Breast epithelium (tissue), 4 donors: ENCODE measurements at places on chromosomes 2 and 18. TPM values are rescaled to one million over a fixed set of nuclear protein-coding genes. Genes with fewer than 3 reads are reported as not detected.

DNA sequence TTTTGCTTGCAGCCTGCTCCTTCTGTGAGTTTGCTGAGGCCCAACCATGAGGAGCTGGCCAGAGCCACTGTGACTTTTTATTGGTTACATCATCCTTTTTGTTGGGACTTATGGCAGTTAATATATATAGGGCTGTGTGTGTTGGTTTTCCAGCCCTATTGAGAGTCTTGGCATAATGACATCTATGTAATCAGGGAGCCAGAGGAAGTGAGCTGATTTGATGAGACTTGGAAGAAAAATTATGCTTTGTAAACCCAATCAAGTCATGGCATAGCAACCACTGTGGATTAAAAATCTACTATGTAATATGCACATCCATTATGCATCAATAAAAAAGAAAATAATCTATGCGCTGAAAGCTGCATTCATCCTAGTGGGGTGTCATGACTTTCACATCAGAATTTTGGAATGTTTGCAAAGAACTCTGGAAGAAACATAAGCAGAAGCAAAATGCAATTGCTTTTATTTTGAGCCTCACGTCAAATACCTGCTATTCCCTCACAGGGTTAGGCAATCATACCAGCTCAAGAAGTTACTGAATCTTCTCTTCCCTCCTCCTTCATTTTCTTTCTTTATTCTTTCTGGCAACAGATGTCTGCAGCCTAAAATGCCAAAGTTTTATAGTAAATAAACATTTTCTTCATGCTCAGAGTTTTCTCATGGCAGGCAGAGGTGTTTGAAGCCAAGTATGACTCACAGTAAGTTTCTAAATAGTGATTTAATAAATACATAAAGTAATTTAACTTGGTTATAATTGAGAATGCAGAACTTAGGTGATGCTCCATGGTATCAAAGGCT is 308.5 kb downstream of the KCNS3 start:
- no peaks in the 10 kb centered on the region for H3K36me3 ChIP-seq
- no peaks in the 10 kb centered on the region for H3K4me1 ChIP-seq
- no peak overlapping the region for H3K4me3 ChIP-seq

- no peak for DNase-seq
- H3K27ac ChIP-seq: no peak overlapping the region
- H3K4me1 ChIP-seq: no peaks in the 10 kb centered on the region
- peaks cover 28% of the 10 kb centered on the region for H3K27me3 ChIP-seq
- no peaks in the 10 kb centered on the region for H3K36me3 ChIP-seq
- no peak overlapping the region for H3K4me3 ChIP-seq
Measured at GRCh38 chr2:26941486-26941885, 29.0 kb upstream of the MAPRE3 start.

The DDX1 gene
- total RNA-seq: 72.6 TPM

The SERPINE2 gene
- total RNA-seq: 44.6 TPM

DNA sequence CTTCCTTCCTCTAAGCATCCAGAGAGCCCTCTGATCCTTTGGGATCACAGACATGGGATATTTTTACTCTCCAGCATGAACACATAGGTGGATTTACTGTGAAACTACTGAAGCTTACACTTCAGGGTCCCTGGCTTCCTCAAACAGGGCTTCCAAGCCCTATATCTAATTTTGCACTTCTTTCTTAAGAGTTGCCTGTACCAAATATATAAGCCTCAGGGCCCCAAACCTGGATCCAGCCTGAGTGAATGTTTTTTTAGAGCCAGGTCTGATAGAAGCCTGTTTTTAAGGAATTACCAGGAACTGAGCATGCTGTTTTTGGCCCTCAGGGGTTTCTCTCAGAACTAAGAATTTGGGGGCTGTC is 13.2 kb upstream of the KCMF1 start:
- no peak for DNase-seq
- H3K4me3 ChIP-seq: no peak overlapping the region
- no peaks in the 10 kb centered on the region for H3K27me3 ChIP-seq
- no peaks in the 10 kb centered on the region for H3K4me1 ChIP-seq
- H3K36me3 ChIP-seq: no peaks in the 10 kb centered on the region

DNA sequence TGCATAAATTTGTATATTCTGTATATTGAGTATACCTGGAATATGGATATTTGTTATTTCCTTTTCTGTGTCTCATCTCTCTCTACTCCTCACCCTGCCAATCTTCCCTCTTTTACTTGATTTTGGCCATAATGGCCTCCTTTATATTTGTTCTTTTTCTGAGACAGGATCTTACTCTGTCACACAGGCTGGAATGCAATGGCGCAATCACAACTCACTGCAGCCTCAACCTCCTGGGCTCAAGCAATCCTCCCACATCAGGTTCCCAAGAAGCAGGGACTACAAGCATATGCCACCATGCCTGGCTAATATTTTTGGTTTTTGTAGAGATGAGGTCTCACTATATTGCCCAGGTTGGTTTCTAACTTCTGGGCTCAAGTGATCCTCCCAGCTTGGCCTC is 30.5 kb downstream of the PREPL start:
- no peaks in the 10 kb centered on the region for H3K27me3 ChIP-seq
- H3K4me1 ChIP-seq: no peaks in the 10 kb centered on the region
- H3K4me3 ChIP-seq: no peak overlapping the region
- no peak overlapping the region for H3K27ac ChIP-seq
- DNase-seq: no peak
- H3K36me3 ChIP-seq: peaks cover 3% of the 10 kb centered on the region

DNA sequence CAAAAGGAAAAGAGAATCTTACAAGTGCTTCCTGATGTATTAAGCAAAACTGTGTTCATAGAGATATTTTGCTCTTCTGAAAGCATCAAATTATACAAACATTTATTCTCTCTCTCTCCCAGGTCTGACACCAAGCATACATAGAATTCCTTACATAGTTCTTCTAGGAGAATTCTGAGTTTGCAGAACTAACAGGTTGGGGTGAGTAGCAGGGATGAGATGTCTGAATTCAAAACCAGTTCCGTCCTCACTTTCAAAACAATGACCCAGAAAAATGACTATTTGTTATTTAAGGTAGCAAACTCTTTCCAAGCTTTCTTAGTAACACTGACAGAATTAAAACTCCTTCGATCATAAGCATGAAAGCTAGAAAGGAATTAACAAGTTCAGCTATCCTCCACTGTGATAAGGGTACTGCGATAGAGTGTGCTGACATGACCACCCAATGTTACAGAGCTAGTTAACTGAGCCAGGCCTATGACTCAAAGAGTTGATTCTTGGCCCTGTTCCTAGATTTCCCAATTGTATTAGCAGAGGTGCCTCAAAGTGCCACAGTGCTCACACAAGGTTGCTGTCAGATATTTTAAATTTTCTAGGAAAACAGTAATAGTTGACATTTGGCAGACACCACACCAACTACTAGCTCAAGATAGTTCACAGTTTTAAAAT is 85.8 kb upstream of the SETBP1 start:
- no peak overlapping the region for H3K27ac ChIP-seq
- H3K36me3 ChIP-seq: no peaks in the 10 kb centered on the region
- H3K27me3 ChIP-seq: no peaks in the 10 kb centered on the region
- H3K4me3 ChIP-seq: no peak overlapping the region
- no peak for DNase-seq

DNA sequence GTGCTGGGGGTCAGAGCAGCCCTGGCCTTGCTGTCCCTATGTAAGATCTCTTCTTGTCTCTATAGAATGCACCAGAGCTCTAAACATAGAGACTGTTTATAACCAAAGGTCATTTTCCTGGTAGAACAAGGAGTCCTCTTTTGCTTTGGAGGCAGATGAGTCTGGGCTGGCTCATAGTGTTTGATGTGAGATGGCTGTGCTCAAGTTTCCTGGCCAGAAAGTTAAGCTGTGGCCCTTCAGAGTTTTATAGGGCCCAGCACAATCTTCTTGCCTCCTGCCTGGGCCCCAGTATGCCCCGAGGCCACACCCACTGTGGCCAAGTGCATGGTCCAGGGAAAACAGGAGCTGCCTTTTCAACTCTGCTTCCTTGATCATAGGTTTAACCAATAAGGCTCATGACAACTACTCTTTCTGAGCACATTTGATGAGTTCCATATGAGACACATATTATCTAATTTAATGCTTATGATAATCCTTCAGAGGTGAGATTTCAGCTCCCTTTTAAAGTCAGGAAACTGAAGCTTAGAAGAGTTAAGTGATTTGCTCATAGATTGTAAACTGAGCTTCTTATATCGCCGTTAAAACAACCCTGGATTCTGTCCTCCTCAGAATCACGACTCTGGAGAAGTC is 66.3 kb downstream of the MYCN start:
- H3K4me1 ChIP-seq: no peaks in the 10 kb centered on the region
- DNase-seq: no peak
- H3K27ac ChIP-seq: no peak overlapping the region
- H3K4me3 ChIP-seq: no peak overlapping the region

The CPLX4 gene
- total RNA-seq: not detected

The PARD6G gene
- 13.8 TPM for total RNA-seq

DNA sequence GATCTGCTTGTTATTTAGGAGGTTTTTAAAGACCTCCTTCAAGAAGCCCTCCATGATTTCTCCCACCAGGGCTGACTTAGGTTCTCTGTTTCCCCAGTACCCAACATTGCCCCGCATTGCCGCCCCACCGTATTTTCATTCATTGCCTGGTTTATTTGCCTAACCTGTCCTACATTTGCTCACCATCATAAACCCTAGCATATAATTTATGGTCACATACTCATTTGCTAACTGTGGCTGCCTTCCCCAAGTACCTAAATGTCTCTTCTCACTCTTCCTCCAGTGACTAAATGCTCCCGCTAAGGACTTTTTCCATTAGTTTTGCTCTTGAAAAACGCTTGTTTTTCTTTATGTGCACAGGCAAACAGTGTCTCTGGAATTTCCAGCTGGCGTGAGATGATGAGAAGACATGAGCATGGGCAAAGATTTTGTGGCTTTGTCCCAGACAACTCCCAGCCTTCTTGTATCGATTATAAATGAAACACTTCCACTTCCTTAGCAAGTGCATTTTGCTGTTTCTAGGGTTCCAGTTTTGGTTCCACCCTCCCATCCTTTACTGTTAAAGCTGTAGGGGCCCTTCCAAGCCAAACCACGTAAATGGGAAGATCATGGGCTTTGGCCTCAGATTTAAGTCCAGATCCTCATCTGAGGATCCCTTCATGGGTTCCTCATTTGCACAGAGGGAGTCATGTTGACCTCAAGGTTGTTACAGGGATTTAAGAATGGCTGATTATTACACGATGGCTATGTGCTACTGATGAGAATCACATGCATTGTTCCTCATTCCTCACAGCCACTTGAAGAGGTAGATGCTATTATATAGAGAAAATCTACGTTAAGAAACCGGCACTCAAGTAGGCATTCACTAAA is 21.0 kb upstream of the ARMC9 start:
- no peaks in the 10 kb centered on the region for H3K4me1 ChIP-seq
- H3K27ac ChIP-seq: no peak overlapping the region
- no peaks in the 10 kb centered on the region for H3K27me3 ChIP-seq
- H3K36me3 ChIP-seq: no peaks in the 10 kb centered on the region
- DNase-seq: no peak
- no peak overlapping the region for H3K4me3 ChIP-seq

The COLEC11 gene
- 1.9 TPM for total RNA-seq

The SAG gene
- not detected for total RNA-seq

The EPB41L3 gene
- total RNA-seq: 90.5 TPM

The SLC40A1 gene
- total RNA-seq: 42.2 TPM

DNA sequence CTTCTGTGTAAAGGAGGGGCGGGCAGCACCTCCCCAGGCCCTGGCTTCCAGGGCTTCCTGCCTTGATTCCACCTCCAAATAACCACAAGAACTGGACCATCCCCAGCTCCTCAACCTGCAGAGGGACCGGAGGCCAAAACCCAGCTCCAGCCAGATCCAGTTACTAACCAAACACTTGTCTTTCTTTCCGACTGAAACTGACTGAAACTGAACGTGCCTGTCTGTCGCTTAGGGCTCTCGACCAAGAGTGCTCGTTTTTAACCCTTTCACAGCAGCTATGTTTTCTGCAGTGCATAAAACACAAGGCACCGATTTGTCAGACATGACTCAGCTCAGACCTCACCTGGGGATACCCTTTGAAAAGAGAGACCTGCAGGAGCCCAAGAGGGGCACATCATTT is 249.9 kb upstream of the SIX2 start:
- no peaks in the 10 kb centered on the region for H3K4me1 ChIP-seq
- DNase-seq: no peak
- H3K27me3 ChIP-seq: no peaks in the 10 kb centered on the region
- no peak overlapping the region for H3K4me3 ChIP-seq

GRCh38 chr2:119715409-119716283 is 36.6 kb downstream of the TMEM177 start:
- H3K27ac ChIP-seq: no peak overlapping the region
- H3K36me3 ChIP-seq: no peaks in the 10 kb centered on the region
- DNase-seq: no peak
- H3K4me1 ChIP-seq: no peaks in the 10 kb centered on the region

The HOXD3 gene
- total RNA-seq: 4.8 TPM

DNA sequence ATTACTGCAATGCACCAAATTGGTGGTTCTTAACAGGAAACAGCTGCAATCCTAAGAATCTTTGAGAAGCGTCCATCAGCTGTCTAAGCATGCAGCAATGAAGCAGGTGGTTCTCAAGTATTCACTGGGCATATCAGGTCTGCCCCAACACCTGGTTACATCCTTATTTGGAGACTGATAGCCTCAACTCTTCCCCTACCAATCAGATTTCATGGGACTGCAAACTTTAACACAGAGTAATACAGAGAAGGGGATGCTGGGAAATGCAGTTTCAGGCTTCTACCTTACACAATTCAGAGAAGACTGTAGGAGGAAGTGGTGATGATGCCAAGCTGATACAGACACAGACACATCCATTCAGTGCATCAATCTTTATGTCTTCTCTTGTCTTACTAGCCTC is 240.5 kb downstream of the BCL2 start:
- H3K27me3 ChIP-seq: no peaks in the 10 kb centered on the region
- H3K36me3 ChIP-seq: no peaks in the 10 kb centered on the region

- H3K27ac ChIP-seq: no peak overlapping the region
- no peak for DNase-seq
- H3K27me3 ChIP-seq: no peaks in the 10 kb centered on the region
- no peaks in the 10 kb centered on the region for H3K36me3 ChIP-seq
- no peaks in the 10 kb centered on the region for H3K4me1 ChIP-seq
Measured at GRCh38 chr2:113178069-113178746, 4.4 kb downstream of the PSD4 start.

DNA sequence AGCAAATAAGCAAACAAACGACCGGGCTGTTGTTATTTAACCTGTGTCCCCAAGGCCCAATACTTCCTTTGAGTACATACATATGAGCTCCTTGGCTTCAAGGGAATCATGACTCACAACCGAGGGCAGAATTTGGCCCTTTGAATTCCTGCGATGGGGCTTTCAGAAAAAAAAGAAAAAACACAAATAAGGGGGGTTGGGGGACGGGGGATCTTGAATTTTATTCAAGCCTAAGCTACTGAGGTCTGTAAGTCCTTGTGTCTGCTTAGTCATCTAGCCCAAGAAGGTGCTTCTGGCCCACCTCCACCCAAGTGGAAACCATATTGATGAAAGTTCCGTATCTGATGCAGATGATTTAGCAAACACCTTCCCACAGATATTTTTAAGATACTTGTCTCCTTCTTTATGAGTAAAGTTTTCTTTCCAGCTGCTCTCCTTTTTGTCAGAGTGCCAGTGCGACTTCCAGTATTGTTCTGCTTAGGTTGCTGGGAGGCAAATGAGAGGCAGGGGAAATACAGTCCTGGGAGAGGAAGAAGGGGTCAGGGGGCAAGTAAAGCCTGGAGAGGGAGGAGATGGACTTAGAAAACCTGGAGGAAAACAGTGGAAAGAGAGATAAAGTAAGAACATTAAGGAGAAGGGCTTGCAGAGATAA is 169.6 kb downstream of the ZEB2 start:
- no peak for DNase-seq
- no peaks in the 10 kb centered on the region for H3K4me1 ChIP-seq
- H3K36me3 ChIP-seq: no peaks in the 10 kb centered on the region
- H3K27me3 ChIP-seq: no peaks in the 10 kb centered on the region
- no peak overlapping the region for H3K4me3 ChIP-seq

The CIB4 gene
- total RNA-seq: not detected

The LRRC30 gene
- not detected for total RNA-seq
